ENCODE measurements at places on chromosomes 13 and 19.

GRCh38 chr19:10915130-10916091, 13.0 kb downstream of the YIPF2 start:
- peak; percentile 54 for DNase-seq

- peak; percentile 32 for DNase-seq
Measured at GRCh38 chr19:56477429-56478338, 539 bp upstream of the ZNF667 start.

- DNase-seq = no peak
Measured at GRCh38 chr13:41606646-41607045, 149.3 kb downstream of the RGCC start.

DNA sequence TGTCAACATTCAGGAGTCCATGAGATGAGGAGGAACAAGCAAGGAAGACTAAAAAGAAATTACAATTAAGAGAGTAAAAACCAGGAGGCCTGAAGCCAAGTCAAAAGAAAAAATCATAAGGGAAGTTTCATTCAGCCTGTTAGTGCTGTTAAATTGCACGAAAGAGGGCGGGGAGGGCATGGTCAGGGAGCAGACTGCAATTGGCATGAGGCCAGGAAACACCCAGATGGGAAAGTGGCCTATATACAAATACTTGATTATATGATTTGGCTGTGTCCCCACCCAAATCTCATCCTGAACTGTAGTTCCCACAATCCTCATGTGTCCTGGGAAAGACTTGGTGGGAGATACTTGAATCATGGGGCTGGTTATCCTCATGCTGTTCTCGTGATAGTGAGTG, 43.9 kb downstream of the TNFSF13B start:
- DNase-seq = no peak

GRCh38 chr13:110434629-110435028, 126.9 kb downstream of the RAB20 start:
- DNase-seq = no peak

DNA sequence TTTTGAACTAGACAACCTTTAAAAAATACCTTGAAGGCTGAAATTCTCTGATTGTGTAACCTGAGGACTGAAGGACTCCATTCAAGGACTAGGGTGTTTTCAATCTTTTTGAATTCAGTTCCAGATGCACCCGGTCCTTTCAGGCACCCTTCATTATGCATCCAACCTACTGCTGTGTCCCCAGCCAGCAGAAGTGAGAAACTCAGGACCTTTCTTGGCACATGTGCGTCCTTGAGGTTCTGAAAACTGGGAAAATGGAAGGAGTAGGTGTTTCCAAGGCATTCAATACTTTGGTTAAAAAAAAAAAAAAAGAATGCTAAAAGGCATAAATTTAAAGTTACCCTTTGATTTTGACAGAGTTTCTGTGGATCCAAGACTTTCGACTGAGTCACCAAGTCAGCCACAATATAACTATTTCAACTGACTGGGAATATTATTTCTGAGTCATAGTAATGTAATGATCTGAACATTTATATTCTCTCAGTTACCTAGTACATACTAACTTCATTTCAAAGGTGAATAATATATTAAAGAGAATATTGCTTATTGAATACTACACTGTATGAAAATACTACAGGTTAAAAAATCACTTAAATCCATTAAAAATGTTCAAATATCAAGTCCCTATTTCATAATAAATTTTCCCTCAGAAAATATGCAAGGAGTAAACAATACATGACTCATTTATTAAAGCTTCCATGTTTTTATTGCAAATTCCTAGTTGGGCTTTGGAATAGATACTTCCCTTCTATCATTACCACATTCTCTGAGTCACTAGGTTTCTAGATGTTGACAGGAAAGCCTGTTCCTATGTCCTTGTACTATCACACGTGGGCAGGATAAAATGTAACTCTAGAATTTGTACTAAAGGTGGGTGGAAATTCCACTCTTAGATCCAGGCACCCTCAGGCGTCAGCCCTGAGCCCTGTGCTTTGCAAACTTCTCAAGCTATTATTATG, 2.4 kb upstream of the ITGBL1 start:
- DNase-seq = no peak

DNA sequence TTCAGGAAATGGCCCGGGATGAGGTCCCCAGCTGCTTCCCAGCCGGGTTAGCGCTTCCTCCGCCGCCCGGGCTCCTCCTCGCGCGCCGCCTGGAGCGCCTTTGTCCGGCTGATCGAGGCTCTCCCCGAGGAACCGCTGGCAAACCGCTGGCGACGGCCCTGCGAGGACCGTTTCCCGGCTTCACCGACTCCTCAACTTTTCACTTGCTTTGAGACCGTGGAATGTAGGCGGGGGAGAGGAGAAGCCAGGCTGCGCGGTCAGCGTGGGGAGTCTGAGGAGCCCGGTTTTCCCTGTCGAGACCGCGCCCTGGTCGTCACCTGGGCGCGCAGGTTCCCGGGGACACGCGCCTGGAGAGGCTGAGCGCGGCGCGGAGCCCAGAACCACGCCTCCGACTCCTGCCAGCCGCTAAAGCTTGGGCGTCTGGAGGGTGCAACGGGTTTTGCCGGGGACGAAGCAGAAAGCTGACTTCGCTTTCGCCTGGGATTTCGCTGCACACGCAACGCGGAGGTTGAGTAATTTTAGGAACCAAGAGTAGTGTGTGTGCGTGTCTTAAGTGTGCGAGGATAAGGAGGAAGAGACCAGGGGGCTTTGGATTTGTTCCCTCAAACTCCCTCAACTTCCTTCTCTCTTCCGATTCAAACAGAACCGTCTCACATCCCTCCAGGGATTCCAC, 7.3 kb upstream of the DGKH start:
- no peak for DNase-seq

DNA sequence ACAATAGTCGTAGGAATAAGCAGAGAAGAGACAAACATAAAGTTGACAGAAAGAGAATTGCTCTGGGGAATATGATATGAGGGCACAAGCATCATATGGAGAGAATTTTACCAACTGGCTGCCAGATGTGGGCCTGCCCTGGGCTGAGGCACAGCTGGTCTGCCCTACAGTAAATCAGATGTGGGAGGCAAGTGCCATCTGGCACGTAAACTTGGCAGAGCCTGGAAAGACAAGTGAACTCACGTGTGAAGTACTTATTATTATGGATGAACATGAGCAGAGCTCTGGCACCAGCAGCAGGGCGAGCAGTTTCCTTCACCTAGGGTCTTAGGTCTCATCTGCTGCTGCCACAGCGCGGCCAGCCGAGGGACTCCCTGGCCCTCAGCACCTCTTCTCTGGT, 20.6 kb downstream of the PCDH8 start:
- DNase-seq = peak; percentile 96

DNA sequence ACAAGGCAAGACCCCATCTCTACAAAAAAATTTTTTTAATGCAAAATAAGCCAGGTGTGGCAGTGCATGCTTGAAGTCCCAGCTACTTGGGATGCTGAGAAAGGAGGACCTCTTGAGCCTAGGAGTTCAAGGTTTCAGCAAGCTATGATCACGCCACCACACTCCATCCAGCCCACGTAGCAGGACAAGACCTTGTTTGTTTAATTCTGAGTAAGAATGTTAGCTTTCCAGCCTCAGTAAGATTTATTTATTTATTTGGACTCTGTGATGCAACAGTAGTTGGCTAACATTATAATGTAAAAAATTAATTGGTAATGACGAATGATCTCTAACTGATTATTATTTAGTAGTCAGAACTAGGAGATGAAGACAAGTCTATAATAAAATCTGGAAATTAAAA, 23.3 kb downstream of the N4BP2L2 start:
- DNase-seq = no peak

GRCh38 chr19:44553478-44554171, 24.1 kb upstream of the CEACAM20 start:
- no peak for DNase-seq

DNA sequence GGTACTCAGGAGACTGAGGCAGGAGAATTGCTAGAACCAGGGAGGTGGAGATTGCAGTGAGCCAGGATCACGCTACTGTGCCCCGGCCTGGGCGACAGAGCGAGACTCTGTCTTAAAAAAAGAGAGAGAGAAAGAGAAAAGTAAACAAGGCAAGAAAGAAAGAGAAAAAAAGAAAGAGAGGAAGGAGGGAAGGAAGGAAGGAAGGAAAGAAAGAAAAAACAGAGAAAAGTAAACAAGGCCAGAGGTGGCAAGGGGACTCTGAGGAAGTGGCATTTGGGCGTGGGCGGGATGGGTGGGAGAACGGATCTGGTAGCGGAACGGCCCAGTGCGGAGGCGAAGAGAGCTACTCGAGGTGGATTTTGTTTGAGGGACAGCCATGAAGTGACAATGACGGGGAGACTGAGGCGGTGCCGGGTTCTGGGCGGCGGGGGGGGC, 7.5 kb upstream of the ARRDC2 start:
- DNase-seq = no peak

DNA sequence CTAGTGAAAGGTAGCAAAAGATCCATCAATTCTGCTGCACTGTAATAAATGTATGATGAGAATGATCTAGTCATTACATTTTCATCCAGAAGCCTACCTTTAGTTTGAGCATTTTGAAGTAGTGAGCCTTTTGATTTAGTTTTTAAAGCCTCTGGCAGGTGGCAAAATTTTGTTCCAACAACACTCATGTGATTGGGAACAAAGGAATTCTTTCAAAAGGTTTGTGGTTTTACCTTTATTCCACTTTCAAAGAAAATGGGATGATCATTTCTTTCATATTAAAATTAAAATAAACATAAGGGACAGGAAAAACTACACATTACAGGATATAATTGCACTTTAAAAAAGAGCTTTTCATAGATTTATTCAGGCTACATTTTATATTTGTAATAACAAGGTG, 260.2 kb downstream of the DACH1 start:
- DNase-seq = no peak

DNA sequence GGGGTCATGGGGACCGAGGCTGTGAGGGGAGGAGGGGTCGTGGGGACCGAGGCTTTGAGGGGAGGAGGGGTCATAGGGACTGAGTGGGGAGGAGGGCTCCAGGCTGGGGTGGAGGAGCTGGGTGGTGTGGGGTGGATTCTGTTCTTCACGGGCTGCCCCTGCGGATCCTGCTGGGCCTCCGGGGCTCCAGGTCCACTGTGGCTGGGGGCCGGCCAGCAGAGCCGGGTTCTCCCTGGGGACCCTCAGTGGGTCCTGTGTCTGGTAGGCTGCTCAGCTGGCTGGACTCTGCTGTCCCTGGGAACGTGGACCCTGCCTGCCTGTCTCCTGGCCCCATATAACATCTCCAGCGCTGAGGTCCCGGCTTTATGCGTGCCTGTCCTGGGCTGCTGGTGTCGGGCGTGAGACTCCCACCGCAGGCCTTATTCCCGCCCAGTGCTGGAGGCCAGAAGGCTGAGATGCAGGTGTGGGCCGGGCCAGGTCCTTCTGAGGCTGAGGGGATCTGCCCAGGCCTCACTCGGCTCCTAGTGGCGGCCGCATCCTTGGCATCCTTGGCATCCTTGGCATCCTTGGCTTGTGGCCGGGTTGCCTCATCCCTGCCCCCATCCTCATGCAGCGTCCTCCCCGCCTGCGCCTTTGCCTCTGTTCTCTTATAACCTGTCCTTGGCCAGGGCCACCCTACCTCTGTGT, 19.8 kb upstream of the GNA15 start:
- no peak for DNase-seq
